ENCODE measurements at places on chromosomes 1 and 21.
A peak's percentile ranks its signal among the peaks of the same experiment; 100 is the strongest.

DNA sequence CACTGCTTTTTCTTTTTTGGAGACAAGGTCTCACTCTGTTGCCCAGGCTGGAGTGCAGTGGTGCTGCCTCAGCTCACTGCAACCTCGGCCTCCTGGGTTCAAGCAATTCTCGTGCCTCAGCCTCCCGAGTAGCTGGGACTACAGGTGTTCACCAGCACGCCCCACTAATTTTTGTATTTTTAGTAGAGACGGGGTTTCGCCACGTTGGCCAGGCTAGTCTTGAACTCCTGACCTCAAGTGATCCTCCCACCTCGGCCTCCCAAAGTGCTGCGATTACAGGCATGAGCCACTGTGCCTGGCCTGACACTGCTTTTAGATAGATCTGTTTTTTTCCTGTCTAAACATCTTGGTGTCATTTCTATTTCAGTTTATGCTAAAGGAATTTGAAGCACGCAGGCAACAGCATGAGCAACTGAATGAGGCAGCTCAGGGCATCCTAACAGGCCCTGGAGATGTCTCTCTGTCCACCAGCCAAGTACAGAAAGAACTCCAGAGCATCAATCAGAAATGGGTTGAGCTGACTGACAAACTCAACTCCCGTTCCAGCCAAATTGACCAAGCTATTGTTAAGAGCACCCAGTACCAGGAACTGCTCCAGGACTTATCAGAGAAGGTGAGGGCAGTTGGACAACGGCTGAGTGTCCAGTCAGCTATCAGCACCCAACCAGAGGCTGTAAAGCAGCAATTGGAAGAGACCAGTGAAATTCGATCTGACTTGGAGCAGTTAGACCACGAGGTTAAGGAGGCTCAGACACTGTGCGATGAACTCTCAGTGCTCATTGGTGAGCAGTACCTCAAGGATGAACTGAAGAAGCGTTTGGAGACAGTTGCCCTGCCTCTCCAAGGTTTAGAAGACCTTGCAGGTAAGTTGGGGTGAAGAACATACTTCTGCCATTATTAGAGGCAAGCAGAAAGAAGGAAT lies 106.1 kb upstream of the BMP8A start:
- DNase-seq, result no peak

DNA sequence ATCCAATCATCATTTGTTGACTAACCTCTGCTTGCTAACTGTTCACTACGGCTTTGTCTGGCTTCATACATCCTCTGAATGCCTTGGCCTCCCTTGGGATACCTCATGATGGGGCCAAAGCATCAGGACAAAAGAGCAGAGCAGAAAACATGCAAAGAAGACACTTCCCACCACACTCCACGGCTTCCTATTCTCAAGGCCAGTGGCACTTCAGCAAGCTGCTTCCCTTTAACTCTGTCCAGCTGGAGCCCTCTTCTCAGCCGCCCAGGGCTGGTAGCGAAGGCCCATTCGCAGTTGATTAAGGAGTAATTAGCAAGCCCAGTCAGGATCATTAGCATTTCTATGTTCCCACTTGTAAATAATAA lies 224.3 kb upstream of the FGGY start:
- no peak for DNase-seq

GRCh38 chr1:229557200-229557850 lies 1.2 kb downstream of the ABCB10 start:
- DNase-seq, result no peak

DNA sequence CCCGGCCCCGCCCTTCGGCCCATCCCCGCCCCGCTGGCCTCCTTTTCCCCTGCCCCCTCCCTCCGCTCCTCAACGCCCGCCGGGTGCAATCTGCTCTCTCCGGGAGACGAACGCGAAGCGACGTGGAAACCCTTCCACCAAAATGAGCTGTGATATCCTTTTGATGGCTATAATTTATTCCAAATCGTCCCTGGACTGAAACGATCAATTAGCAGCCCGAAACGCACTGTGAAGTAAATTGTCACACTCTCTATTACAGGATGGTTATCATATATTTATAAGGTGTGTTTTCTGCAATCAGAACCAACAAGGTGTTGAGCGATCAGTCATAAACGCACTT lies 134.6 kb upstream of the BARHL2 start:
- DNase-seq, result no peak

DNA sequence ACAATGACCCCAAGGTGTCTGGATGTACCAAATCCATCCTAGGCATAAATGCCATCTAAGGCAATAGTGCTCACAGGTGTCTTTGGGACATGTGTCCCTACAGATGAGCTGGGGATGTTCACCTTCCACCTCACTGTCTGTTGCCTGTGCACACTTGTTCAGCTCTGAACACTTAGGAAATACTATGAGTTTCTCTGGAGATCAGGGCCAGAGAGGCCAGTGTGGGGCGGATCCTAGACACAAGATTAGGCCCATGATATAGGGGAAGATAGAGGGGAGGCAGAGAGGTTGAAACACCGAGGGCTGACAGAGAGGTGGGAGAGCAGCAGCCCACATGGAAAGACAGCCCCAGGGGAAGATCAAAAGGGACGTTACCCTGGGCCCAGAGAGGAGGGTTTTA lies 25.6 kb downstream of the C1orf116 start:
- no peak for DNase-seq

DNA sequence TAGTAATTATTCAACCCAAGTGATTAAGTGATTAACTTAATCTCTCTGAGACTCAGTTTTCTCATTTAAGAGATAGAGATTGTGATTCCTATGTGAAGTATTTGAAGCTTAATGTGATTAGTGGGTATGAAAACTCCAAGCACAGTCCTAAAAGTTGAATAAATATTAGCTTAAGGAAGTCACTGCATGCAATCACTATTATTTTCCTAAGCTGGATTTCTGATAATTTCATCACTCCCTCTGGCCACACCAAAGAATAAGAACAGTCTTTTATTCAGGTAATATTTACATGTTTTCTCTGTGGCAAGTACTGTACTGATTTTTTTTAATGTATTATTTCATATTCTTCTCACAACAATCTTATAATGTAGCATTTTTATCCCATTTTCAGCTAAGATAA lies 31.1 kb downstream of the CD55 start:
- DNase-seq, result no peak

DNA sequence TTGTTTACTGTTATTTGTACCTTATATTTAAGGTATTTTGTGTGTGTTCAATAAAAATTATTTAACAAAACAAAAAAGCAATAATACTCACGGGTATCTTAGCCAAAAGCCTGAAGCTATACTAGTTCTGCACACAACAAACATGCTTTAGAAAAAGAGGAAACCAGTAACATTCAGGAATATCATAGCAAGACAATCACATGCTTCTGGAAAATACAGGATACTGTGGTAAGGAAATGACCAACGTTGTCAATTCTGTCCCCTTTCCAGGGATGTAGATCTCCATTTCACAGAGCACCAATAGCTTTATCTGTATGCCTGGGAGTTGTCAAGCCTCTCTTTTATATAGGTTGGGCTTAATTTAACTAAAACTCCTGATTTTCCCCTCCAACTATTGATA lies 288.4 kb downstream of the SMYD3 start:
- DNase-seq, result no peak

GRCh38 chr1:31064111-31064717 lies 1.3 kb downstream of the PUM1 start:
- no peak for DNase-seq

GRCh38 chr1:159964144-159964543 lies 10.1 kb upstream of the SLAMF9 start:
- no peak for DNase-seq

- DNase-seq, result no peak
Observed at GRCh38 chr1:147740391-147740790, 20.0 kb downstream of the GJA5 start.

DNA sequence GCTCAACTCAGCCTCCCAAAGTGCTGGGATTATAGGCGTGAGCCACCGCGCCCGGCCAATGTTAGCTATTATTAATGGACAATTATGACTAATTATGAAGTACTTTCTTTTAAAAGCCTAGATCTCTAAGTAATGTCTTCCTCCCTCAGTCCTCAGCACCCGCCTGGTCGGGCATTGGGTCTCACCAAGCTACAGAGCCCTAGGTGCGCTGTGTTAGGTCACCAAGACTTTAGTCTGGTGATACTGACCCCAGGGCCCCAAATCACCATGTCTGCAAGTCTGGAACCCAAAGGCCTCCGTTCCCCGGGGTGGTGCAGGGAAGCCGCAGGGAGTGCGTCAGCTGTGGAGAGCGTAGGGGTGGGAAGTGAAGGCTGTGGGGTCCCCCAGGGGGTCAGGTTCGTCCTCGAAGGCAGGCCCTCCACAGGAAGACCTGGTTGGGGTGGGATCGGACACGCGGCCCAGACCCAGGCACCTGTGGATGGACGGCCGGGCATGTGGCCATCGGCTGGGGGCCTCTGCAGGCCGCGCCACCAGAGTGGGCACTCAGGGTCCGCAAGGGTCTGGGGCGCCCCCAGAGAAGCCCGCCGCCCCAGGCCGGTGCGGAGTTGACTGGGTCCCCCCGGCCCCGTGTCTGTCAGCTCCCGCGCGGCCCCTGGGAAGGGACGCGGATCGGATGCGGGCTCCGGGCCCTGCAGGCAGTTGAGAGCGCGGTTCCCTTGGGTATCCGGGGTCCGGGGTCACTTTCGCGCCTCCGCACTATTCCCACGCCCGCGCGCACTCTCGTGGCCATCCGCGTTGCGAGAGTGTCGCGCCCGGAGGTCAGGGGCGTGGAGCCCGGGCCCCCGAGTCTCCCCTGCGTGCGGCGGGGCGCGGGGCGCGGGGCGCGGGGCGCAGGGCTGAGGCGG lies 710 bp upstream of the PDXK start:
- no peak for DNase-seq

- DNase-seq, result no peak
Observed at GRCh38 chr1:7474143-7474490, 297.0 kb upstream of the VAMP3 start.

DNA sequence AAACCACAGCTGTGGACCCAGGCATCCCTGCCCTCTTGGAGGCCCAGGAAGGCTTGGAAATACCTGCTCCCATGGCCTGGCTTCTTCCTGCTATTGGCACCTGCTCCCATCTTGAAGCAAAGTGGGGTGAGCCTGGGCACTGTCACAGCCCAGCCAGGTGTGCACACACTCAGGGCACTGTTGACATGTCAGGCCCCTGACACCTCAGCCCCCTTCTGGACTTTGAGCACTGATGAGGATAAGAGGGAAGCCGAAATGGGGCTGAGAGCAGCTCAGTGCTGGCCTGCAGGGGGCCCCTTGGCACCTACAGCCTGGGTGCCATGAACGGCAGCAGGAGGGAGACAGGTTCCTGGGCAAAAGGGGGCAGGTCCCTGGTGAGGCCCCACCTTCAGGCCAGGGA lies 55.9 kb downstream of the DAB1 start:
- DNase-seq, result no peak

DNA sequence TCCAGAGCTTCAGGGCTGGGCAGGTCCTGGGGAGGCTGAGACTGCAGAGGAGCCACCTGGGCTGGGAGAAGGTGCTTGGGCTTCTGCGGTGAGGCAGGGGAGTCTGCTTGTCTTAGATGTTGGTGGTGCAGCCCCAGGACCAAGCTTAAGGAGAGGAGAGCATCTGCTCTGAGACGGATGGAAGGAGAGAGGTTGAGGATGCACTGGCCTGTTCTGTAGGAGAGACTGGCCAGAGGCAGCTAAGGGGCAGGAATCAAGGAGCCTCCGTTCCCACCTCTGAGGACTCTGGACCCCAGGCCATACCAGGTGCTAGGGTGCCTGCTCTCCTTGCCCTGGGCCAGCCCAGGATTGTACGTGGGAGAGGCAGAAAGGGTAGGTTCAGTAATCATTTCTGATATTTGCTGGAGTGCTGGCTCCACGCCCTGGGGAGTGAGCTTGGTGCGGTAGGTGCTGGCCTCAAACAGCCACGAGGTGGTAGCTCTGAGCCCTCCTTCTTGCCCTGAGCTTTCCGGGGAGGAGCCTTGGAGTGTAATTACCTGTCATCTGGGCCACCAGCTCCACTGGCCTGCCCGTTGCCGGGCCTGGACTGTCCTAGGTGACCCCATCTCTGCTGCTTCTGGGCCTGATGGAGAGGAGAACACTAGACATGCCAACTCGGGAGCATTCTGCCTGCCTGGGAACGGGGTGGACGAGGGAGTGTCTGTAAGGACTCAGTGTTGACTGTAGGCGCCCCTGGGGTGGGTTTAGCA lies 9.3 kb downstream of the MYBPH start:
- no peak for DNase-seq

- no peak for DNase-seq
Observed at GRCh38 chr21:36310016-36310415, 10.0 kb upstream of the MORC3 start.

DNA sequence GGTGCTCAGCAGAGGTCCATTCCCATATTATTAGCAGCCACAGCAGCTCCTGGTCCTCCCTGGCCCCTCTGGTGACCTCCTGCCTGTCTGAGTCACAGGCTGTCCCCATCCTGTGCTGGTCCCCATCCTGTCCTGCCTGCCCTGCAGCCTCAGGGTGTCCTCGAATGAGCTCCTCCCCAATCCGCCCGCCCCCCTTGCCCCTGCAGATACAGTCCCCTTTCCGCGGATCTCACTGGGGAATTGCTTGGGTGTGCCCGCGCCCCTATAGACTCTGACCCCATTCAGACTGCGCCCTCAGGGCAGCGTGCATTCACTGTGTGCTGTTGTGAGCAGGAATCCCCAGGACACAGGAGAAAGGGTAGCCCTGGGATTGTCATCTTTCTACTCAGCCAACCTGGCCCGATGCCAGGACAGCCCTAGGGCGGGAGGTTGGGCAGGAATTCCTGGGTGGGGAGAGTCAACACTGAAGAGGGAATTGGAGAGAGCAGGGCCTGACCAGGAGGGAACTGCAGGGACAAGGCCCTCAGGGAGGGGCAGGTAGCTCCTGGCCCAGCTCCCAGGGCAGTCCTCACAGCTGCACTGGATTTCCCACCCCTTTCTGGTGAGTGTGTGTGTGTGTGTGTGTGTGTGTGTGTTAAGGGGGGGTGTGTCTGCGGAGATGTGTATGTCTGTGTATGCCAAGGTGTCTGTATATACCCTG lies 1.1 kb upstream of the GUCA2A start:
- DNase-seq, result peak; percentile 53

DNA sequence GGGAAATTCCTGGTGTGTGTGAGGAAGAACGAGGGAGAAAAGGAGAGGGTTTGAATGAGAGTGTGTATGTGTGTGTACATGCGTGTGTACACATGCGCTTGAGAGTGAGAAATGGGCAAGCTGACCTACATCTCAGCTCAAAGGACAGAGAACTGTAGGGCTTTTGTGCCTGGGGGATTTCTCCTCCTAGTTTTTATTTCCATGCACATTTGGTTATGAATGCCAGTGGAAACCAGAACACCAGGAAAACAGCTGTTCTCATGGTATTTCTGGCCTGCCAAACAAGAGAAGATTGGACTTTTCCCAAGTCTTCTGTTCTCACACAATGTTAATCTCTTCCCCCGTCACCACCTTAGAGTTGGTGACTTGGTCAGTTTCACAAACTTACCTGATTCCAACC lies 45.2 kb downstream of the SLC44A3 start:
- peak; percentile 80 for DNase-seq

- DNase-seq, result no peak
Observed at GRCh38 chr1:183379951-183380350, 38.2 kb downstream of the NMNAT2 start.

- no peak for DNase-seq
Observed at GRCh38 chr1:6145396-6145750, 34.7 kb downstream of the CHD5 start.
